ENCODE measurements at places on chromosomes 16 and 17.
A peak's percentile ranks its signal among the peaks of the same experiment; 100 is the strongest.

DNA sequence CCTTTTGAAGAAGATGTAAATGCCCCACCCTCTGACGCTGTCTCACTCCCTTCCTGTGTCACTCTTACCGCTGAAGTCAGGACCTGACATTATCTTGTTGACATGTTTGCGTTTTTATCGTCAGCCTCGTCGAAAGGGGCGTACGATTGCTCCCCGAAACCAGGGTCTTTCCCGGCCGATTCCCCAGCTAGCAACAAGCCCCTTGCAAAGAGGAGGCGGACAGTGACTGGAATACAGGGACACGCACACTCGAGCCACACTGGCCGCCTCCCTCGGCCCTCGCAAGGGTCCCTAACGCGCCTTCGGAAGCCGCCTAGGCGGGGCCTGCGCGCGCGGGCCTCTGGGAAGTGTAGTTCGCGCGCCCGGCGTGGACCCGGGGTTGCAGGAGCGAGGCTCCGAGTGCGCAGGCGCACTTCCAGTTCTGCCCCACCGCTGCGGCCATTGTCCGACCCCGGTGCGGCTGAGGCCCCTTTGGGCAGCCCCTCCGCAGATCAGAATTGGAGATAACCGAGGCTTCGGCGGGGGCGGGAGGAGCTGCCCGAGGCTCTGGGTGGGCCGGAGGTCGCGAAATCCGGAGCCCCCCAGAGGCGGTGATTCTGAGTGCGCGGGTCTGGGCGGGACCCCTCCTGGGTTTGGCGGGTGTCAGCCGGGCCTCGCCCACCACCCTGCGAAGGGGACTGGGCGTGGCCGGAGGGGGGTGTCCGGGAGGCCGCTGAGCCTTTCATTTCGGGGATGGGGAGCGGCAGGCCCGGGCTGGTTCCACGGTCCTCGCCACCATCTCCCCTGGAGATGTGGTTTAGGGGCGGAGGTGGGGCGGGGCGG lies at the start of gene ZFP90:
ZFP90 (plus strand) TSS at position 412 of the 822 bp plus-strand sequence. CDS start 502 bp downstream, outside the sequence.
- peak; percentile 97 for DNase-seq

DNA sequence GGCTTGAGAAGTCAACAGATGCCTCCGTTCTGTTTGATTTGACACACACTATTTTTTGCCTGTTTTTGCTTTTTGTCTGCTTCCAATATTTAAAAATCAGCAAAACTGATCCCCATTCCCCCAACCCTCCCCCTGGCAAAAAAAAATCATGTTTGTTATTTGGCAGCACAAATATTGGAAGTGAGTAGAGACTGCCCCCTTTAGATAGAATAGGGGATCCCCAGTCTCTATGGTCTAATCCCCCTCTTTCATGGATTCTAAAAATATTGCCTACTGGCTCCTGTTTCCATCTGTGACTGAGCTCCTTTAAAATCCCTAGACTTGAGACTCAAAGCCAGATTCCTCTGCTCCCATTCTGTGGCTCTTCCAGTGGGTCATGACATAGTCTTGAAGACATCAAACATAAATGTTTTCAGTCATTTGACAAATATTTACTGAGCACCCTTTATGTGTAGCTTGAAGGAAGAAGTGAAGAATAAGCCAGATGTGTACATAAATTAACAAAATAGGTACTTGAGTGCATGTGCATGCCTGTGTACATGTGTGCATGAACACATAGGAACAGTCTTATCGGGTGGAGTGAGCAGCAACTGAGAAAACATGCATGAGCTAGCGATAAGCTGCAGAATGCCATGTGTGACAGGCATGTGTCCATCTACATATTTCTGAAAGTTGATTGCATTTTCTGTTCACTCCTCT lies 101.2 kb downstream of the SALL1 start:
- DNase-seq = no peak

DNA sequence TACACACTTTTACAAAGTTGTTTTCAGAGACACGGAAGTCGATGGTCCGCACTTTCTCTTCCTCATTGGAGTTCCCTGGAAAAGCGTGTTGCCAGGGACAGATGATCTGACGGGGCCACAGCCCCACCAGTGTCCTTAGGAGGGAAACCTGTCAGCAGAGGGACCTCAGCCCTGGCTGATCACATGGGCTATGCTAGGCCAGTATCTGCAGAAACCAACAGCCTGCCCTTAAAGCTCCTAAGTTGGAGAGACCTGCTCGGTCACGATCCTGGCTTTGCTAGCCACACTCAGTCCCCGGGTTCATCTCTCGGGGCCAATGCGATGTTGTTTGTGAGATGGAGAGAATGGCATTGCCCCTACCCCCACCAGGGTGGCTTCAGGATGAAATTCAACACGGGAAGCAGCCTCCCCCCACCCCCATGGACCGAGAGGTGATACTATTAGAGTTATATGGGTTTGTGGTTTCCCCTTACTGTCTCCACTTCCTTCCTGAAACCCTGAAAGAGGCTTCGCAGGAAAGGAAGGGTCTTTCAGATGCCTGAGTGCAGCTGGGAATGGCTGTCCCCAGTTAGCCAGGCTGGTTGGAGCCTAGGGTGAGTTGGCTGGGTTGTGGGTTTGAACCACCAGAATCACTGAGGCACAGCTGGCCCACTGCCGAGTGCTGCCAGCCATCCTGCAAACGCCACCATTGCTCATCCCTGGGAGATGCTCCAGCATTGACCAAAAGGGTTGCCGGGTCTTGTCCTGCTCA lies 16.6 kb downstream of the RMI2 start:
- peak; percentile 43 for DNase-seq

DNA sequence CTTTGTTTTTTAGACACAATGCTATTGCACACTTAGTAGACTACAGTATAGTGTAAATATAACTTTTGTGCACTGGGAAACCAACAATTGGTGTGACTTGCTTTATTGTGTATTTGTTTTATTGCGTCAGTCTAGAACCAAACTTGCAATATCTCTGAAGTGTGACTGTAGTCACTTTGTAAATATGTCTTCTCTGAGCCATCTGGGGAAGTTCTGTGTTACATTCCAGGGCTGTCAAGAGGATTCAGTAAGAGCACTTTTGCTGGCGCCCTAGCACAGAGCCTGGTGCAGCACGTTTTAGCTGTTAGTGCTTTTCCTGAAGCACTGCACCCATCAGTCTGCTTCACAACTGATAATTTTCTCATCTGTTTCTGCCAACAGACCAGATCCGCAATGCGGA lies 73.2 kb downstream of the NT5M start:
- no peak for DNase-seq

- no peak for DNase-seq
Measured at GRCh38 chr17:38421871-38422827, 6.1 kb upstream of the ARHGAP23 start.

- DNase-seq = no peak
Measured at GRCh38 chr16:853981-854807, 53.7 kb upstream of the GNG13 start.

DNA sequence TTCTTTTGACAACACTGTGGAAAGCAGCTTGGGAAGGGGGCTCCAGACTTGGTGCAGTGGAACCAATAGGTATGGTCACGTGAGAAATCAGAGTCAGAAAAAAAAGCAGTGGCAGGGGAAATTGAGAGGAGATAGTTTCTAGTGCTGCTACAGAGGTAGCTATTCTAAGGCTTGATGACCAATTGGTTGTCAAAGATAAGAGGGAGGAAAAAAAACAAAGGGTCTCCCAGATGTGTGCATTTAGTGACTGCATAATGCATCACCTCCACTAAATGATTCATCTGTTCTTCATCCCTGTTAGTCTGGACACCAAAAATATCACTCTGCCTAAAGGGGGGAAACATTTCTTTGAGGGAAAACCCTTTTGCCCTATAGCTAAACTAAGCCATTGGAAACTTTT lies 56.5 kb downstream of the PIGL start:
- no peak for DNase-seq

GRCh38 chr16:649631-650030 lies 466 bp downstream of the WDR90 start:
- DNase-seq = no peak

Data from GM13977 (cell line).